ENCODE measurements at places on chromosomes 3 and 15.
A peak's percentile ranks its signal among the peaks of the same experiment; 100 is the strongest.

DNA sequence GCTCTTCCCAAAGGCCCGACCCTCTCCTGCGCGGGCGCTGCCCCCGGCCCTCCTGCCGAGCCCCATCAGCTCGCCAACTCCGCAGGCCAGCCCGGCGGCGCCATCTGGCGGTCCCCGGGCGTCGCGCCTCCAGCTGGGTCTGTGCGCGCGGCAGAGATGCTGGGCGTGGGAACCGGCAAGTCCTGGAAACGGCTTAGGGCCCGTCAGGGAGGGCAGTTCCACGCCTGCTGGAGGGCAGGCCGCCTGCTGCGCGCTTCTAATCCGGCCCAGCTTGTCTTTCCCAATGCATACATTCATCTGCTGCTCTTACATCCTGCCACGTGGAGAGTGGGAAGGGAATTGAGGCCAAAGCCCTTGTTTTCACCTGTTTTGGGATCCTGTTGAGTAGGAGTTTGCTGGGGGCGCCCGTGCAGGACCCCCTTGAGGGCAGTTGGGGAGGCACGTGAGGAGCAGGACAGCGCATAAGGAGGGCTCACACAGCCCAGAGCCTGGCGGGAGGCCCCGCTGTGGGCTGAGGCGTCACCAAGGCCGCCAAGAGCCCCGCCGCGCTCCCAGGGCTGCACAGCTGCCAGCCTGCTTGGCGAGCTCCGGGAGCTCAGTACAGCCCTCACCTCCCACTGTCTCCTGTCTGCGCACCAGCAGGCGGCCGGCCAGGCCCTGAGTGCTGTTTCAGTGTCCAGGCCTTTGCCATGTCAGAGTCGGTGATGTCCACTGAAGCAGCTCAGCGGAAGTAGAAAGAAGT lies 165.6 kb downstream of the NSMCE3 start:
- DNase-seq = no peak

DNA sequence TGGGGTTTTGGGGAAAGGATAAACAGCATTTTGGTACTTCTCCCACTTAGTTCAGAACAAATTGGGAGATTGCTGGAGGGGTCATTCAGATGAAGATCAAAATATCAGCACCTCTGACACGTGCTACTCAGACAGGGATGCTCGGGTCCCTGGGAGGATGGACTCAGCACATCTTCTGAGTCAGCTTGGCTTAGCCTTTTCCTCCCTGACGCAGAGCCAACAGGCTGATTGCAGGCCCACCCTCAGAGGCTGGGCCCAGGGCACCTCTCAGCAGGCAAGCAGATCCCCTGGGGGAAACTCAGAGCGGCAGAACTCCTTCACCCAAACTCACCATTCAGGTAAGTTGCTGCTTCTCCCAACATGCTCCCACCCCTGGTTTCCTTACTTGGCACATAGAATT lies 304.9 kb downstream of the TLE3 start:
- DNase-seq = no peak

DNA sequence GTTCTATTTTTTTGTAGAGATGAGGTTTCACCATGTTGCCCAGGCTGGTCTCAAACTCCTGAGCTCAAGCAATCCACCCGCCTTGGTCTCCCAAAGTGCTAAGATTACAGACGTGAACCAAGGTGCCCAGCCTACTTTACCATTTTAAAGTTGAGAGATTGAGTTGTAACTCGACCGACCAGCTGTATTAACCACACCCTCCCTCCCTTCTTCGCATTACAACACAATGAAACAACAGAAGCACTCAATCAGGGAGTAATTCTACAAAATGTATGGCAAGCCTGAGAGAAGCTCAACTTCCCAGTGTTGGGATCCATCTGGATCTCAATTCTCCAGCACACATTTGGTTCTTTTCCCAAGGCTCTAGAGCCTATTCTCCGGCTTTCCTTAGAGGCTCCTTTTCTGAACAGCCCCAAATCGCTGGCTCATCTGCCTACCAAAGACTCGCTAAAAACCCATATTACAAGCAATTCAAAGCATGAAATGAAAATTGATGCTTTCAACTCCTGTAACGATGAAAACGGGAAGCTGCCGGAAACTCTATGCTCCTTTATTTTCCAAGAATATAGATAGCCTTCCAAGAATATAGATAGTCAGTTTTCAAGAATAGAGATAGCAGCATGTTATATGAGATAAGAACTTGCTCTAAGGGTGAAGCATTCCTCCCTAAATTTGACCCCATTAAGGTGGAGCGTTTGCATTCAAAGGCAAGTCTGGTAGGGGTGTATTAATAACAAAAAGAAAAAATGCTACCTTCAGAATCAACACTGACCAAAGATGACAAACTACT lies 450.9 kb downstream of the MAGI1 start:
- no peak for DNase-seq

DNA sequence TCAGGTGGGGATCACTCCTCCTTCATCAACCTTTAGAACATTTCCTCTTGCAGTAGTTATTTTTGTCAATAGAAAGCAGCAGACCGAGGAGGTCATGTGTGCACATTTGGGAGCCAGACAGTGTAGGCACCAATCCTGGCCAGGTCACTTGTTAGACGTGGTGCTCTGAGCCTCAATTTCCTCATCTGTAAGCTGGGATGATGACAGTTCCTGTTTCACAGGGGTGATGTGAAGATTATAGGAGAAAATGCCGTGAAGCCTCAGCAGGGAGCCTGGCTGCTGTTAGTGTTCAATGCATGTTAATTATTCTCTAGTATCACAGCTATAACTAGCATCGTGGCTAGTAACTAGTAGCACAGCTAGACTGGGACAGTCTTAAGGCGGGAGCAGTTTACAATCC lies 64.7 kb downstream of the ATP2B2 start:
- DNase-seq = no peak

- DNase-seq = no peak
Measured at GRCh38 chr15:42359985-42360384, 684 bp downstream of the CAPN3 start.

- no peak for DNase-seq
Measured at GRCh38 chr3:141610939-141611338, 124.1 kb downstream of the RASA2 start.

- peak; percentile 95 for DNase-seq
Measured at GRCh38 chr3:115436767-115437301, 186.5 kb upstream of the GAP43 start.

DNA sequence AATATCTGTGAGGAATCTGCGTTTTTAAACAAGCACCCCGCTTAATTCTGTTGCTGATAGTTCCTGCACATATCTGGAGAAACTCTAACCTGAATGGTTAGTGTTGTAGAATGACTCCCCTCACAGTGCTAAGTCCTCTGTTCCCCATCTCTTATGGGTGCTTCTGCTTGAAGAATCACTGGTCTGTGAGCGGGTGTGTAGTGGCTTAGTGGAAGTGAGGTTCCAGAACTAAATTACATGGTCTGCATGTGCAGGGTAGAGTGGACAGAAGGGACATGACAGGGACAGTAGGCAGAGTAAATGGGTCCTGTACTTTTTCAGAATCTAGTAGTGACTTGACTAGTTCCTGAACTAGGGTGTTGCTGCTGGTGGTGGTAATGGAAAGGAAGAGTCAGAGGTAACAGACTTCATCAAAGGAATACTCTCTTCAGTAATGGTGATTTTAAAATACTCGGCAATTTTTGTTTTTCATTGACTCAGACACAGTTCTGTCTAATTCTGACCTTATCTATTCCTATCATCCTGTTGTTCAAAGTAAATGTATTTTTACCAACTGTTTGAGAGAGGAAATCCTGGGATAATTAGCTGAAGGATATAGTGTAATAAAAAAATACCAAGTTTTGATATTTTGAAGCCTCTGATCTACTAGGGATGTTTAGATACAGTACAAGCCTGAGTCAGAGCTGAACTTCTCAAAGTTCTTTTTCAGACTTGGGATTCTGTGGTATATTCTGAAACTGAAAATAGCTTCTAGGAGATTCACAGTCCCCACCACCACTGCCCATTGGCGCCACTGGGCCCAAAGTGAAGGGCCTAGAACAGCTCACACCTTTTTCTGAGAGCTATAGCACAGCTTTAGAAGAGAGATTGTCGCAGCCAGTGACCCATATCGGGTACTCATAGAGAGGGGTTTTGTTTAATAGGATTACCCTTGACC lies 55.5 kb downstream of the FNDC3B start:
- no peak for DNase-seq

- no peak for DNase-seq
Measured at GRCh38 chr15:59115047-59115446, 10.1 kb downstream of the CCNB2 start.

DNA sequence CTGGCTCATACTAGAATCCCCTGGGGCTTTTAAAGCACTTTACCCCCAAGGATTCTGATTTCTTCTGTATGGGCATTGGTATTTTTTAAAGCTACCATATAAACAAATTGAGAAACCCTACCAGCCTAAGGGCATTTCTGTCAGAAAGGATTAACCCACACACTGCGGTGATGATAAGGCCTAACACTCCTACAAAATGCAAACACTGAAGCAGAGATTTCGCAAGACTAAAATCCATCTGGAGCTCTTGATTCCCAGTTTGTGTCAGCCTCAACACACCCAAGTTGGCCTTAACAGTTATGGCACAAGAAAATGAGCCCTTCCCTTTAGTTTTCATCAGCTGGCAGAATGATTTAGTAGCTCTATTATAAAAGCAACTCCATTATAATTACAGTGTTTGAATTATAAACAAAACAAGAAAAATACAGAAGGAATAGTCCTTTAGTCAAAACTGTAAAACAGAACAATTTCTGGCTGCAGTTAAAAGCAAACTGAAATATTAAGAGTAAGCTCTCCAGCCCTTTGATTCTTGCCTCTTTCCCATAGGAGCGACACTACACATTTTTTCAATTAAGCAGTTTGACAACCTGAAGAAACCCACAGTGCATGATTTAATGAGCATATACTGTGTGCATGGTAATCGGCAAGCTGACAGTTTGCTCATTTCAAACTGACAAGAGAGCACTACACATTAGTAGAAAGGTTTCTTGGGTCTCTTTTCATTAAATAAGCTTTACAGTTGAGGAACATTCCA lies 441.2 kb downstream of the FHIT start:
- DNase-seq = peak; percentile 84

DNA sequence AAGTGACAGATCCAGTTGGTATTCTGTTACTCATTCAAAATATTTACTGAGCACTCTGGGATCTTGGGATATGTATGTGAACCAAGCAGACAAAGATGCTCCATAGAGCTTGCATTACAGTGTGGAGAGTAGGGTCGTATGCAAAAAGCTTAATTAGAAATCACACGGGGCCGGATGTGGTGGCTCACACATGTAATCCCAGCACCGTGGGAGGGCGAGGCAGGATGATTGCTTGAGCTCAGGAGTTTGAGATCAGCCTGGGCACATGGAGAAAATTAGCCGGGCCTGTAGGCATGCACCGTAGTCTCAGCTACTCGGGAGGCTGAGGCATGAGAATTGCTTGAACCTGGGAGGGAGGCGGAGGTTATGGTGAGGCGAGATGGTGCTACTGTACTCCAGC lies 68.7 kb upstream of the MB21D2 start:
- no peak for DNase-seq

GRCh38 chr3:42660898-42661297 lies 7.4 kb downstream of the ZBTB47 start:
- no peak for DNase-seq

- no peak for DNase-seq
Measured at GRCh38 chr3:116449546-116450350, 4.5 kb upstream of the LSAMP start.

GRCh38 chr3:46538803-46539442 lies 27.2 kb downstream of the LRRC2 start:
- DNase-seq = peak; percentile 24

GRCh38 chr3:113804661-113805060 lies 33.9 kb upstream of the GRAMD1C start:
- no peak for DNase-seq

- DNase-seq = no peak
Measured at GRCh38 chr3:38002291-38002876, 11.8 kb downstream of the VILL start.

GRCh38 chr3:101069901-101070798 lies 76.9 kb upstream of the ABI3BP start:
- DNase-seq = peak; percentile 52

DNA sequence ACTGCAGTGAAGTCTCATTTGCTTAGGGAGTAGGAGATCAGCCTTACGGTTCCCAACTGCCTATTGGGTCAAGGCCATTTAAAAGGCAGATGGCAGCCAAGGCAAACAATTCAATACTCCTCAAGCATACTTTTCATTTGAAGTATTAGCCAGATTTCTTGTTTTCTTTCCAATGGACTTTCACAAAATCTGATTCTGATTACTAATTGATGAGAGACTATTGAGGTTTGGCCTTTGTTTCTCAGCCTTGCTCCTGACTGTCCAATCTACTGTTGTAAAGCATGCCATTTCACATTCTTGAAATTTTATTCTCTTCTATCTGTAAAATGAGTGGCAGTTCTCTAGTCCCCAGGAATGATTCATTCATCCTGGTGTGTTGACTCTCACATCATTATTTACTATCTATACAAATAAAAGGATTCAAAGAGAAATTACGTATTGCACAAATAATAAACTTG lies 166.2 kb upstream of the TGFBR2 start:
- no peak for DNase-seq

DNA sequence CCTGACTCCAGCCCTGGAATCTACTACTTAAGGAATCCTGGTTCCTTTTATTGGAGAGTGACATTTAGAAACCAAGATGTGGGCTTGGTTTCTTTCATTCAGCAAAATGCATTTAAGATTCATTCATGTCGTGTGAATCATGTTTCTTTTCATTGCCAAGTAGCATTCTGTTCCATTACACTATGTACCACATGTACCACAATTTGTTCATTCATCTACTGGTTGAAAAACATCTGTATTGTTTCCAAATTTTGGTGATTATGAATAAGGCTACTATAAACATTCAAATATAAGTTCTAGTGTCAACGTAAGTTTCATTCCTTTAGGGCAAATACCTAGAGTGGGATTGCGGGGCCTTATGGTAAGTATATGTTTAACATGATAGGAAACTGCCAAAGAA lies 264.2 kb downstream of the VPS13C start:
- DNase-seq = peak; percentile 43

DNA sequence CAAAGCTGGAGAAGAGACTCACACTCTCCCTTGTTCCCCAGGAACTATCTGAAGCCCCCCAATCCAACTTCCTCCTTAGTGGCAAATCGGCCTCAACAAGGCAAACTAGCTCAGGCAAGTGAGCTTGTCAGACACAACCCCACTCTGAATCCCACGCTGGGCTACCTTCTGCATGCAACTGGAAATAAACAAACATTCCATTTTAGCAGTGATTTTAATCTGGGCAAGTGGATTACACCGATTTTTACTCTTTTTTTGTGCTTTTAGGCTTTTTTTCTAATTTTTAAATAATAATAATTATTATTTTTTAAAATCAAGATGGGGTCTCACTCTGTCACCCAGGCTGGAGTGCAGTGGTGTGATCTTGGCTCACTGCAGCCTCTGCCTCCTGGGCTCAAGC lies 2.9 kb upstream of the NOX5 start:
- no peak for DNase-seq

Measured in MCF 10A (cell line).